NCI-H510A treated with DMSO at 0.1 percent for 48 hours (cell line): ENCODE measurements at places on chromosomes 7 and 10.

DNA sequence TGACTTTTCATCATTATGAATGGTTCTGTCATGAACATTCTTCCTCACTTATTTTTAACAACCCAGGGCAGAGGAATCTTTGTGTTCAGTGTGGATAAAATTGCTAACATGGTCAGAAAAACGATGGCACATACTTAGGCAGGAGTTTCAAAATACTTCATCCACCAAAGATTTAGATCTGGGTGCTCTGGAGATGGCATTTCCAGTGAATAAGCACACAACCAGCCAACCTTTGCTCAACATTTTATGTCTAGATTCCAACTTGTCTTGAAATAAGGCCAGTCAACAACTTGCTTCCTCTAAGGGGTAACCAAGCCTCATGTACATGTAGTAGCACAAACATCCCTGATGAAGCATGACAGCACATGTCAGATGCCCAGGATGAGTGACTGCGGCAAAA is 33.4 kb upstream of the ADRB1 start:
- DNase-seq = no peak

DNA sequence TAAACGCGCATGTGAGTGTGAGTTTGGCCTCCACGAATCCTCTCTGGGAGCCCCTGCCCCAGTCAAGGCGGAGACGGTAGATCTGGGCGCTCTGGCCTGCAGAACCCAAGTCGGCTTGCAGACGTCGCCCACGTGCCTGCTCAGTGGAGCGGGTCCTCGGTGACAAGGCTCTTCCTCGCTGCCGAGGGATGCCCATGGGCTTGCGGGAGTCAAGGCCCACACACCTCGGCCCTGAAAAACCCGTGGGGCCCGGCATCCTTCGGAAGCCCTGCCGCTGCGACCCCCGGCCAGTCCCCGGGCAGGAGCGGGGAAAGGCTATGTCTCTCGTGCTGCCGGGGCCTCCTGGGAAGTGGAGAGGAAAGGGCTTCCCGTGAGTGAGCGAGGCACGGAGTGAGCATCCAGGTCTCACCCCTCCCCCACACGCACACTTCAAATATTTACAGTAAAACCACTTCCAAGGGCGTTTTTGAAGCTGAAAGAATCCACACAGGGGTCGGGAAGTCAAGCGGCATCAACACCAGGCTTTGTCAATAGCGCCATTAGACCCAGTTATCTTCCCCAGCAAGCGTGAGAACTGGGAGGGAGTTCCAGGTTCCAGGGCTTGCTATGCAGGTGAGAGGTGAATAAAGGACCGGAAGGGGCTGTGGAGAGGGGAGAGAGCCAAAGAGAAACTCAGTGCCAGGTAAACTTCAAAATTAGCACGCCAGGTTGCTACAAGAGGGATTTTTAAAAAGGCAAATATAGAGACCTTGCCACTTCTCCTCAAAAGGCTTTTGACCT is 1.1 kb upstream of the MNX1 start:
- DNase-seq = peak; percentile 84

GRCh38 chr7:100432053-100432452 is 2.4 kb downstream of the MEPCE start:
- no peak for DNase-seq

- DNase-seq = no peak
Measured at GRCh38 chr10:17792991-17793390, 16.2 kb upstream of the MRC1 start.

DNA sequence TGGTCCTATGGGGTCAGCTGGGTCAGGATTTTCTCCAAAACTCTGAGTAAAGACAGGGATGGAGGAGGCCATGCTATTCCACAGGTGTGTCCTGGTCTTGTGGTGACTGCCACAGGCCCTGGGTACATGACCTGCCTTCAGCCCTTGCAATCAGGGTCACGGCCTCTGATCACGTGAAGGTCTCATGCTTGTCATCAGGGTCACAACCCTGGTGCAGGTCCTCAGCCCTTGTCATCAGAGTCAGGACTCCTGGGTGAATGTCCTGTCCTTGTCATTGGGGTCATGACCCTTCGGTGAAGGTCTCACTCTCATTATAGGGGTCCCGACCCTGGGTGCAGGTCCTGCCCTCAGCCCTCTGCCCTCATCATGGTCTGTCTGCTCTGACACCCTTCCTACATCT is 21.9 kb upstream of the TBRG4 start:
- no peak for DNase-seq

DNA sequence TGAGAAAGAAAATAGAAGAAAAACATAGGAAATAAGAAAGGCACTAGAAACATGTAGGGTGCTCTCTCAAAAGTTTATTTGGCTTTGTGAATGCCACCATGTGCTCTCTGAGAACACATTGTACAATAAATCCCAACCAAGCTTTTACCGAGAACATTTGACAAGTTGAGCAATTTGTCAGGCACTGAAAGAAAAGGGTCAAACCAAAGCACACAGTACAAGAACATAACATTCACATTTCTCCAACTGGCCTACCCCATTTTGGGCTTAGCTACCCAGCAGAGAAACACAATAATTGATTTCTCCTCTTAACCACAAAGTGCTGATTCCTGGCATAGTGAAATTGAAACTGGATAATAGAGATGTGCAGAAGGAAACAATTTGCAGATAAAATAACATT is 69.2 kb upstream of the SLC39A12 start:
- DNase-seq = no peak

DNA sequence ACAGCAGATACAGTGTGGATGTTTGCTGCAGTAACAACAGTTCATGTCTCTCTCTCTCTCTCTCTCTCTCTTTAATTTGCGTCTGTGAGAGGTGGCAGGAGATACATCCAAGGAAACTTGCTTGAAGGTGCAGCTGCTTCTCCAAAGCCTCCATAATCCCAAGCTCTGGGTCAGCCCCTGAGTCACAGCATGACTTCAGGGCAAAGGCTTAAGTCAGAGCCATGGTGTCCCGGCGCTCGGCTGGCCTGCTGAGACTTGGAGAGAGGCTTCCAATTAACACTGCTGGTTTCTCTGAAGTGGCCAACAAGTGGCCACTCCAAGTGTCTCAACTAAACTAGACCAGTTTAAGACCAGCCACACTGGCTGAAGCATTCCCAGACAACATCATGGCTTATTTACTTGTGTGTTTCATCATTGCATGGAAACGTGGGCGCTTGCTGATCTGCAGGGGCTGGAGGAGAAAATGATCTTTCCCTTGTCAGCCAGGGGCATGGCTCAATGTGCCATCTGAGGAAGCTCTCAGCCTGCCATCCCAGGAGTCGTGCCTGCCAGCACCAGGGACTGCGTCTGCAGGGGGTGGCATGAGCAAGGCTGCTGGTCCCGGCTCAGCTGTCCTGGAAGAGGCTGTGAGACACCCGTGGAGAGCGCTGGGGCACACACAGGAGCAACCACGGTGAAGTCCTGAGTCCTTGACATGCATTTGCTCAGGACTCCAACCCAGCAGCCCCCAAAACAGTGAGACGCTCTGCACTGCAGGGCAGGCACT is 254.2 kb downstream of the COBL start:
- DNase-seq = peak; percentile 96

DNA sequence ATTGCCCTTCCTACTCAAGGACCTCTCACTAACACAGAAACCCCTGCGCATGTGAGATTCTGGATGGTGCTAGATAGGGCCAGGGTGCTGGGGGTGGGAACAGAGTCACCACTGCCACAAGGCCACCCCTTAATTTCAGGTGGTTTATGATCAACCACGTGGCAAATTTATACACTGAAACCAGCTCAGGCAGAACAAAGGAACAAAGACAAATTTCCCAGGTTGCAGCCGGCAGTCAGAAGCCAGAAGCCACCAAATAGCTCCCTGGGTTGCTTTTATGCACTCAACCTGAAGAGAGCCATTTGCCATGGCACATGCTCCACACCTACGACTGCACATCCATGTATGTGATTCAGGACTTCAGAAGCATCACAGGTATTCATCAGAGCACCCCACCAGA is 2.5 kb downstream of the VOPP1 start:
- peak; percentile 16 for DNase-seq

GRCh38 chr7:33916357-33917081 is 11.2 kb downstream of the BMPER start:
- no peak for DNase-seq

GRCh38 chr10:34589275-34589674 is 225.8 kb downstream of the PARD3 start:
- DNase-seq = no peak

DNA sequence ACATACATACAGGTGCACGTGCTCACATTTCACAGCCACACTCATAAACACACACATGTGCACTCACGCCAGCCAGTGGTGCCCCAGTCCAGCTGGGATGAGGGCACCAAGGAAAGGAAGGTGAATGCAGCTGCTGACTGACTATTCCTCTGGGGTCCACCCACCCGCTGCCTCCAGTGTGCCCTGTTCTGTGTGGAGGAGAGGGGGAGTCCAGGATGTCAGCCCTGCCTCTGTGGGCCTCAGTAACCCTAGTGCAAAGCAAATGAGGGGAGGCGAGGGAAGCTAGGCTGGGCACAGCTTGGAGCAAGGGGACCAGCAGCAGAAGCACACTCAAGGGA is 57.6 kb downstream of the YKT6 start:
- DNase-seq = no peak

DNA sequence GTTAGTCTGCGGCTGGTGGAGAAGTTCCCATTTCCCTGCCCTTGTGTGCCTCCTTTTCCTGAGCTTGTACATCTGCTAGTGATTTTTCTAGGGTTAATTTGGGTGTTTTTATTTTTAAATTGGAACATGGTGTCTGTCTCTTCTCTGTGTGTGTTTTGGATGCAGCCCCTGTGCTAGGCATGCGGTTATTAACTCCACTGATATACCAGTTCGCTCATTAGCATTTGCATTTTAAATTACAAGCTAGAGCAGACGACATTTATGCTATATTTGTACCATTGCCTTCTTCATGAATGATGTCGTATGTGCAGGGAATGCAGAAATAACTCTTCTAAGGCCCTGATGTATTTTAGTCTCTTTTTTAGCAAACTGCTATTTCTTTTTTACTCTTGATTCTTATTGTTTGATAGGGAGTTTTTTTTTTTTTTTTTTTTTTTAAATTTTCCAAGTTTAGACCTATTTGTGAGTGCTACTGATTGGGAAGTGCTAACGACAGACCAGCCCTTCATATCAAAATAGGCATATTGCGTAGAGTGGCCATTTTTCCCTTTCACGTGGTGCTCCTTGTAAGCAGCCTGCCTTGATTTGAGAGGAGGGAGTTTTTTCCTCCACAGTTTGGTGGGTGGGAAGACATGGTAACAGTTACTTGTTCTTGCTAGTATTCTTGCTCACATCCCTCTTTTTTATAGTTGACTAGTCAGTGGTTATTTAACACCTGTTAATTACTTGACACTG is 89.6 kb downstream of the LRRC4 start:
- no peak for DNase-seq

GRCh38 chr10:66714741-66715140 is 211.1 kb upstream of the LRRTM3 start:
- DNase-seq = no peak

DNA sequence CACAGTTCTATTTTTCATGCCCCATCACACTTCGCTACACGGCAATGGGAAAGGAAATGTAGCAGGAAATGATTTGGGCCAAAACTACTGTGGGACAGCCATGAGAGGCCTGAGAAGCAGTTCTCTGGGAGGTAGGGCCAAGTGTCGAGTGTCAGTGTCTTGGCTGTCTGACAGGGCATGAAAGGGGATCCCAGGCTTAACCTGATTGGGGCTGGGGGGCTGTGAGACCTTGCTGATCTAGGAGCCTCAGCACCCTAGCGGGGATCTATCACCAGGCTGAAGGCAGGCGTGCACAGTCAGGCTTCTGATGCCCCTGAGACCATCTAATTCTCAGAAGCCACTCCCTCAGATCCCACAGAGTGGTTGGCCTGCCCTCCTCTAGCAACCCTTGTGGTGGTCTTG is 58.2 kb upstream of the SLC25A13 start:
- DNase-seq = no peak

GRCh38 chr10:71696628-71697326 is 22.8 kb downstream of the C10orf105 start:
- DNase-seq = peak; percentile 32

DNA sequence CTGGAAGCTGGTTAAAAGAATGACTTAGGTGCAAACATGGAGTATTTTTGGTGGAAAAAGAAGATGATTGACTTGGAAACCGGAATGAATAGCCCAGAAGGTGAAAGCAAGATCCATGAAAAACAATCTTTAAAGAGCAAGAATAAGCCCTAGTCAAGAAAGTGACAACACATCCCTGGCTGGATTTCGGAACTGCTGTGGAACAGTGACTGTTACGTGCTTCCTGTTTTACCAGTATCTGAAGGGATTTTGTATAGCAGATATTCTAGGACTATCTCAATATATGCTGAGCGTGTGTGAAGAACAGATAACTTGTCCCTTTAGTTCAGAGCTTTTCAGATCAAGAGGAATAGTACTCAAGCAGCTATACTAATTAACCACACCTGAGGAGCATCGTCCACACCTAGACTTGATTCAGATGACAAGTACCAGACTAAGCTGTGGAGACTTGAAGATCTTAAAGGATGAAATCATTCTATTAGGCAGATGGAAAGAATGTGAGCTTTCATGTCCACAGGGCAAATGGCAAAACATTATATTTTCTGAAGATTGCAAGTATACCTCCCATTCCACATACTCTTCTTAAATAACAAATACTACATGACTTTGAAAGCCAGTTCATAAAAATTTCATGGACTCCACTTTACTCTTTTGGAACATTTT is 11.5 kb upstream of the TES start:
- DNase-seq = no peak

DNA sequence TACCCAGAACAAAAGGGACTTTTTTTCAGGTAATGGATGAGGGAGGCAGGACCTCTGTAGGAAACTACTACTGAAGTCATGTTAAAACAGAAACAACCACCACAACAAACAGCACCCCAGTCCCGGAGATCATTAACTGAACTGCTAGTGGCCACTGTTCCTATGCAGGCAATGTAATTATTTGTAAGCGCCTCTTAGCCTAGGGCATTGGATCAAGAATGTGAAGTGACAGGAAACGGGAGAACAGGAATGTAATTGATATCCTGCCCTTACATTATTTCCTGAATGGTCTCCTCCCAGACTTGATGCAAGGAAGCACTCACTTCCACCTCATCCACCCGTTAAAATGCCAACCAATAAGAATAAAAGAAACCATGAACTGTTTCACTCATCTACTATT is 16.7 kb upstream of the GAD2 start:
- DNase-seq = no peak

DNA sequence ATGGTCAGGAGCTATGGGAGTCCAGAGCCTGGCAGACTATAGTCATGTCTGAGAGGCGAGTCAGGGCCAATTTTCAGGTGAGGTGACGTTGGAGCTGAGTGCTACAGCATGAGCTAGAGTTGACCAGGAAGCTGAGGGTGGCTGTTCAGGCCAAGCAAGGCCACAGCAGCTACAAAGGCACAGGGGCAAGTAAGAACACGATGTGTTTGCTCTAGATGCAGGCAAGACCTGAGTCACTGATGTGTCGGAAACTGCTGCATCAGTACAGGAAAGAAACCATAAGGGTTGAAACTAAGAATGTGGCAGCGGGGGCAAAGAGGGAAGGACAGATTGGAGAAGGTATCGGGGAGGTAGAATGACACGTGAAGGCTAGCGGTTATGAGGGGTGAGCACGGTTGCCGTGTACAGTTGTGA is 11.8 kb upstream of the RRP12 start:
- DNase-seq = no peak

- peak; percentile 55 for DNase-seq
Measured at GRCh38 chr10:79405221-79405994, 40.0 kb downstream of the ZCCHC24 start.

GRCh38 chr10:118163217-118163616 is 116.5 kb upstream of the RAB11FIP2 start:
- no peak for DNase-seq
